Activated CD4-positive, CD25-positive, alpha-beta regulatory T cell treated with anti-CD3 and anti-CD28 coated beads, Interleukin-2, amount 50 U/mL, for 72 hours (primary cell): ENCODE measurements at places on chromosomes 1 and 21.

GRCh38 chr1:62778208-62778607 is 5.7 kb upstream of the ATG4C start:
- no peak for DNase-seq

DNA sequence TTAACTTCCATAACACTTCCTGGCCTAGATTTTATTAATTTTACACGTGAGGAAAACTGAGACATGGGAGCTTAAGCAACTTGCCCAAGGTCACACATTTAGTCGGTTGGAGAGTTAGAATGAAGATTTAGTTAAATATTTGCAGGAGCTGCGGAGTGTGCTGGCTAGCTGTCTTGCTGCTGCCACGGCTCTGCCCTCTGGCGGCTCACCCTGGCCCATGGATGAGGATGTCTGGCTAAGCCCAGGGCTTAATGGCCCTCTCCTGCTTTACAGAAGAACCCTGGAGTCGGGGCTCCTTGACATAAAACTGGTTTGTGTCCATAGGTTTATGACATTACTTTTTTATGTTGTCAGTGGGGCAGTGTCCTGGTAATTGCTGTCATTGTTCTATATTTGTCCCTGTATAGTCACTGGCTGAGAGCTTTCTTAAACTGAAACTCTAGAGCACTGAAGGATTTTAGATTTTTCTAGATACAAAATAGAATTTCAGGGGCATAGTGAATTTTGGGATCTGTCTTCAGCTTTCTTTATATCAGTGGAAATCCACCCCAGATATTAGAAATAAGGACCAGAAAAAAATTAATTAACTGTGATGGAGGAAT is 88.9 kb upstream of the WLS start:
- no peak for DNase-seq

DNA sequence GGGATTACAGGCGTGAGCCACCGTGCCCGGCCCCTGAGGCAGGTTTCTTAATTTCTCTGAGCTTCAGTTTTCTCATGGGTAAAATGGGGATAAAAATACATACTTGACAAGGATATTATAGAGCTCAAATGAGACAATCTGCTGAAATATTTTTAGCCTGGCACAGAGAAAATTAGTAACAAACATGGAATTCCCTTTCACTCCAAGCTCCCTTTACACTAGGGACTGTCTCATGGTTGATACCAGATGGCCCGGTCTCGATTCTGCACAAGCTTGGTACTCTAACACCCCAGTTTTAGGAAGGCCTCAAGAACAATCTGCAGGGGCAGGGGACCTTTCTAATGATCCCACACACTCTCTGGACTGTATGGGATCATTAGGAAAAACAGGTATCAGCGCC is 671.7 kb downstream of the SMYD3 start:
- DNase-seq, result no peak

DNA sequence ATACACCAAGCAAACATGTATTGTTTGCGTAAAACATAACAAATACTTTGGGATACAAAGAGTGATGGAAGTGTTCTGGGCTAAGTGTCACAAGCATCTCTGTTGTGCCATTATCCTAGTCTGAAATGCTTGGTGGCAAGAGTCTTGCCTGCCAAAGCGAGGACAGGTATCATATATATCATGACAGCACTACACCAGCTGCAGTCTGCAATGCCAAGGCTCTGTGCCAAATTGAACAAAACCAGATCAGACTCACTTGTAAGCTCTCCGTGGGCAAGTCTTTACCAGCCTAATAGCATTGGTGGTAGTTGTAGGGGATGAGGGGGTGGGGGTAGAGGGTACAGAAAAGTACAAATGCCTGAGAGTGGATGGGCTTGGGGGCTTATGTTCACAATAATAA is 119.2 kb downstream of the RWDD3 start:
- no peak for DNase-seq

- DNase-seq, result no peak
These were observed 29.7 kb downstream of the MRPL39 start for GRCh38 chr21:25577424-25578055.

DNA sequence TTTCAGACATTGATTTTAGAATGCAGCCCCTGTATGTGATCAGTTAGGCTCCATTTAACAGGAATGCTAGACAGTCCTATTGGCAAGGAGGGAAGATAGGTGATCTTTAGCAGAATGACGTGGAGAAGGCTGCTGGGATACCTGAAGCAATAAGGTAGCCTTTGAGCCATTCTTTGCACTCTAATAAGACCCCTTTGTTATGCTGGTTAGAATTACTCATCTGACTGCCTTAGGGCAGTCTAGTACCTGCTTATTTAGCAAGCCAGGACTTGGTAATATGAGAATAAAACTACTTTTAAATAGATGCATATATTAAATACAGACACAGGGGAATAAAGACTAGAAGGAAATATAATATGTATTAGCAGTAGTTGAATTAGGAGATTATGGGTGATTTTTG is 29.1 kb downstream of the NGF start:
- DNase-seq, result no peak

GRCh38 chr1:117567976-117568375 is 37.9 kb upstream of the TENT5C start:
- DNase-seq, result no peak

GRCh38 chr1:185934476-185935189 is 200.4 kb downstream of the HMCN1 start:
- no peak for DNase-seq

GRCh38 chr1:33152685-33153432 is 29.0 kb downstream of the TRIM62 start:
- no peak for DNase-seq

GRCh38 chr1:56097713-56098112 is 481.6 kb downstream of the PLPP3 start:
- no peak for DNase-seq

- no peak for DNase-seq
These were observed 327.2 kb downstream of the PTPRU start for GRCh38 chr1:29563571-29563970.

DNA sequence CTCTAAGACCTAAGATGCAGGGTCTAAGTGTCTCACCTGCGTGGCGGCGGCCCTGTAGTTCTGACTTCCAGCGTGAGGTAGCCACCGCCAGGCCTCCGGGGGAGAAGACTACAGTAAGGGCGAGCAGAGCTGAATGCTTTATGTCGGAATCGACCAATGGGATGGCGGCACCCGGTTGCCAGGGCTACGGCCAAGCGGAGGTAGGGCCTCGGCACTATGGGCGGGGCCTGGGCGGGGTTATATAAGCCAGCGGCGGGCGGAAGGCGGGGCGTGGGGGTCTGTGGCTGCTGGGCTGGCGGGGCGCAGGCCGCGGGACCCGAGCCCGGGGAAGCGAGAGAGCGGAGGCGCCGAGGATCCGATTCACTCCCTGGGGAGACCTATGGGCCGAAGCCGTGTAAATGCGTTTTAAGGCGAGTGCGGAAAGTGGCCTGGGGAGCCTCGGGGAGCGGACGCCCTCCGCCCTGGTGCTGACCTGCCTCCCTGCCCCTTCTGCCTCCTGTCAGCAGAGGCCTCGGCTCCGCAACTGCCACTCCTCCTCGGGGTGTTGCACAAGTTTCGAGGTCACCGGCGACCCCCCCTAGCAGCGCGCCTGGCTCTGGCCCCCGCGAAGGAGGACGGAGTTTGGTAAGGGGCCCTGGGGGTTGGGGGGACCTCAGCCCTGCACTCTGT is at the start of gene AZIN2:
Gene AZIN2 (plus strand): TSS at position 269 of the 669 bp plus-strand sequence. CDS start 1,097 bp downstream, outside the sequence.
- peak; percentile 96 for DNase-seq

GRCh38 chr1:180270530-180271271 is 40.6 kb downstream of the LHX4 start:
- DNase-seq, result no peak

DNA sequence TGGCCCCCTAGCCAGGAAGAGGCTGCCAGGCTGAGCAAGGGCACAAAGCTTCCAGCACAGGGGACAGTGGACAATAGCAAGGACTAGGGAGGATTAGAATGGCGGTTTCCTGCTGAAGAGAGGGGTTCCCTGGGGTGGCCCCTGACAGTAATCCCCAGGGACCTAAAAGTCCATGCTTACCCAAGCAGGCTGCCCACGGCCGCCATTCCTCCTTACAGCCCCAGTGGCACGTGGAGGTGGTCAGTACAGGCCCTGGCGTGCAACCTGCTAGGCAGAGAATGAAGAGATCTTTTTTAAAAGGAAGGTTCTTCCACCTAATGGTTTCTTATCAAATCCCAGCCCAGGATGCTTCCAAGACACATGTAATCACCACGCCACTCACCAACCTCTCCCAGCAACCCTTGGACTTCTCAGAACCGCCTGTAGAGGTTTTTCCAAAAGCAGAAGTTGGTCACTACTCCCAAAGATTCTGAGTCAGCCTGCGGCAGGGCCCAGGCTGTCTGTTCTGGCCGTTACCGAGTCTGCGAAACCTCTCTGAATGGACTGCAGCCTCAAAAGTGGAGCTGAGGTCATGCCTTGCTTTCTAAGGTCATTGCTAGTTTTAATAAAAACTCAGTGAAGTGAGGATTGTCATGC is 926 bp downstream of the MRPL55 start:
- no peak for DNase-seq

- no peak for DNase-seq
These were observed 164.3 kb downstream of the KIF26B start for GRCh38 chr1:245319094-245319493.

DNA sequence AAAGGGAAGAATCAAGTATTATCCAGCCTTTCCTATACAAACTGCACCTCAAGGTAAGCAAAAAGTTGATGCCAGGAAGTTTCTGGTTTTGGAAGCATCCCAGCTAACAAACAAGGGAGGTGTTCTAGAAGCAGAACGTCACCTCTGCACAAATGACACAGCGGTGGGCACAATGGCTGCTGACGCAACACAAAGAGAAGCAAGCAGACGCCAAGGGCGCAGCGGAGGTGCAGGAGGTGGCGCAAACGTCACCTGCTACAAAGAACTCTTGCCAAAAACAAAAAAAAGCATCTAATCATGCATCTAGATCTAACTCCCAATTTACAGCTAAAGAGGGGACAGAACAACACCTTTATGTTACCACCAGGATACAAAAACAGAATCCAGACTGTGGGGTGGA is 88.5 kb downstream of the NPHP4 start:
- no peak for DNase-seq

- peak; percentile 45 for DNase-seq
These were observed 32.8 kb upstream of the IFNAR2 start for GRCh38 chr21:33196941-33197374.

DNA sequence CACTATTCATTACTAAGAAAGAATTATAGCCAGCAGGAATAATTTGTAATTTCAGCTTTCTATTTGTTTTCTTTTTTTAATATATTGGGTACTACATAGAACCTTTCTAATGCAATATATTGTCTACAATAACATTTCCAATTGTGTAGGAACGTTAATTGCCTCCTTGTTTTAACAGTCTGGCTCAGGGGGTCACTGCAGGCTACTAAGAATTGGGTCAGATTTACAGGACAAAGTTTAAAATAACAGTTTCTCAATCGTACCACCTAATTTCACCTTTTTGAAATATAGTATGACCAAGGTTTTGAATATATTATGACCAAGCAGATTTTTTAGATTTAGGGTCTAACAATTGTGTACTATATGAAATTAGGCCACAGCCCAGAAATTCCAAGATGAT is 2.4 kb downstream of the CFH start:
- no peak for DNase-seq

GRCh38 chr1:207342332-207342731 is 20.9 kb downstream of the CD55 start:
- DNase-seq, result no peak

GRCh38 chr1:202247837-202248795 is 54.5 kb downstream of the LGR6 start:
- no peak for DNase-seq

- no peak for DNase-seq
These were observed 65.9 kb downstream of the SLC37A1 start for GRCh38 chr21:42579456-42580075.

DNA sequence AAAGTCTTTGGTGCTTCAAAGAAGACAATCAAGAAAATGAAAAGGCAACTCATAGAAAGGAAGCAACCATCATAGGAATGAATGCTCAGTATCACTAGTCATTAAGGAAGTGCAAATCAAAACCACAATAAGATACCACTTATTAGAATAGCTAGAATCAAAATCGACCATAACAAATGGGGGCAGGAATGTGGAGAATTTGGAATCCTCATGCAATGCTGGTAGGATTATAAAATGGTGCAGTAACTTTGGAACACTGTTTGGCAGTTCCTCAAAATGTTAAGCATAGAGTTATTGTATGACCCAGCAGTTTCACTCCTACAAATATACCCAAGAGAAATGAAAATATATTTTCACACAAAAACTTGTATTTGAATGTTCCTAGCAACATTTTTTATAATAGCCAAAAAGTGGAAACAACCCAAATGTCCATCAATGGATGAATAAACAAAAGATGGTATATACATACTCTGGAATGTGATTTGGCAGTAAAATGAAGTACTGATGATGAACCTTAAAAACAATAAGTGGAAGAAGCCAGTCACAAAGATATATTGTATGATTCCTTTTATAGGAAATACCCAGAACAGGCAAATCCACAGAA is 105.6 kb downstream of the MIS18A start:
- no peak for DNase-seq

- no peak for DNase-seq
These were observed 34.8 kb downstream of the KPNA6 start for GRCh38 chr1:32142446-32143301.

GRCh38 chr1:52266507-52266906 is 99.5 kb downstream of the CC2D1B start:
- no peak for DNase-seq

DNA sequence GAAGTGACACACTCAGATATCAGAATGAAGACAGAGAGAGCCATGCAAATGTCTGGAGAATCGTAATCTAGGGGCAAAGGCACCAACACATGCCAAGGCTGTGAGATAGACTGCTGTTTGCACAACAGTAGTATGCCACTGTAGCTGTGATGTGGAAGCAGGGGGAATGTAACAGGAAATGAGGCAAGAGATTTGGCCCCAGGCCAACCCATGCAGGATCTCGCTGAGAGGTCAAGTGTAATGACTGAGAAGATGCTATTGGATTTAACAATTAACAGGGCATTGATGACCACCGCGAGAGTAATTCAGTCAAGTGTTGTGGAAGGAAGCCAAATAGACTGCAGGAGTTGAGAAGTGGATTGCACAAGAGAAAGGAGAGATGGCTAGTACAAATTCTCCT is 107.3 kb upstream of the ST6GALNAC5 start:
- DNase-seq, result no peak

- DNase-seq, result no peak
These were observed 31.7 kb downstream of the RCSD1 start for GRCh38 chr1:167661527-167662426.

- no peak for DNase-seq
These were observed 112.7 kb downstream of the PRDM2 start for GRCh38 chr1:13812456-13813397.

DNA sequence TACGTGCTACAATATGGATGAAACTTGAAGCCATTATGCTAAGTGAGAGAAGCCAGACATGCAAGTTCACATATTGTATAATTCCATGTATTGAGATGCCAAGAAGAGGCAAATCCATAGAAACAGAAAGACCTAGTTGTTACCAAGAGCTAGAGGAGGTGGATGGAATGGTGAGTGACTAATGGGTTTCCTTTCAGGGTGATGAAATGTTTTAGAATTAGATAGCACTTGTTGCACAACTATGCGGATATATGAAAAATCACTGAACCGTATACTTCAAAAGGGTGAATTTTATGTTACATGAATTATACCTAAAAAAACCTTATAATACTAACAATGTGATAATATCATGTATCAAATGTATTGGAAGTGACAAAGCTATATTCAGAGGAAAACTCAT is 18.1 kb downstream of the EPHA10 start:
- no peak for DNase-seq
